ENCODE measurements at places on chromosomes 6 and 20.

DNA sequence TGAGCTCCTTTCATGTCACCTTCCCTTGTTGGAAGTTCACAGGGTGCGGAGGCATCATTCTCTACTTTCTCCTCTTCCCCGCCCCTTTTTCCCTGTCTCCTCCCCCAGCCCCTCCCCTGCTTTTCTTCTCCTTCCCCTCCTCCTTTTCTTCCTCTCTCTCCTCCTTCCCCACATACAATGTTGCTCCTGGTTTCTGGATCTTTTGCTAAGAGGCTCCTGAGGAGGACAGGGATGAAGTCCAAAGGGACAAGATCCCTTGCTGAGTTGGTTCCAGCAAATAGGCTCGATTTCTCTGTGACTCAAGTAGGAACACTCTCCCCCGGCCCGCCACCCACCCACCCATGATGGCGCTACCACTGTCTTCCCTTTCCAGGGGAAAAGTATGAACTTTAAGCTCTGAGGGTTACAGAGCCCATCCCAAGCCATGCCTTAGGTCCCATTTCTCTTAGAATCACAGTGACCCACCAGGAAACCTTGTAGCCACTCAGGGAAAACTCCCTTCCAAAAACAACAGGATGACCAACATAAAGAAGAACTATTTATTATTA is 852 bp upstream of the TFEB start:
- no peak for DNase-seq

GRCh38 chr6:62089781-62090180 is 196.2 kb downstream of the KHDRBS2 start:
- no peak for DNase-seq

GRCh38 chr6:32139590-32139989 is 9.5 kb upstream of the FKBPL start:
- DNase-seq, result no peak

- no peak for DNase-seq
Observed at GRCh38 chr6:102417368-102417998, 1024.0 kb downstream of the GRIK2 start.

- peak; percentile 29 for DNase-seq
Observed at GRCh38 chr20:17646209-17646960, 35.7 kb downstream of the RRBP1 start.

GRCh38 chr6:162217058-162217457 is 510.5 kb downstream of the PRKN start:
- no peak for DNase-seq

DNA sequence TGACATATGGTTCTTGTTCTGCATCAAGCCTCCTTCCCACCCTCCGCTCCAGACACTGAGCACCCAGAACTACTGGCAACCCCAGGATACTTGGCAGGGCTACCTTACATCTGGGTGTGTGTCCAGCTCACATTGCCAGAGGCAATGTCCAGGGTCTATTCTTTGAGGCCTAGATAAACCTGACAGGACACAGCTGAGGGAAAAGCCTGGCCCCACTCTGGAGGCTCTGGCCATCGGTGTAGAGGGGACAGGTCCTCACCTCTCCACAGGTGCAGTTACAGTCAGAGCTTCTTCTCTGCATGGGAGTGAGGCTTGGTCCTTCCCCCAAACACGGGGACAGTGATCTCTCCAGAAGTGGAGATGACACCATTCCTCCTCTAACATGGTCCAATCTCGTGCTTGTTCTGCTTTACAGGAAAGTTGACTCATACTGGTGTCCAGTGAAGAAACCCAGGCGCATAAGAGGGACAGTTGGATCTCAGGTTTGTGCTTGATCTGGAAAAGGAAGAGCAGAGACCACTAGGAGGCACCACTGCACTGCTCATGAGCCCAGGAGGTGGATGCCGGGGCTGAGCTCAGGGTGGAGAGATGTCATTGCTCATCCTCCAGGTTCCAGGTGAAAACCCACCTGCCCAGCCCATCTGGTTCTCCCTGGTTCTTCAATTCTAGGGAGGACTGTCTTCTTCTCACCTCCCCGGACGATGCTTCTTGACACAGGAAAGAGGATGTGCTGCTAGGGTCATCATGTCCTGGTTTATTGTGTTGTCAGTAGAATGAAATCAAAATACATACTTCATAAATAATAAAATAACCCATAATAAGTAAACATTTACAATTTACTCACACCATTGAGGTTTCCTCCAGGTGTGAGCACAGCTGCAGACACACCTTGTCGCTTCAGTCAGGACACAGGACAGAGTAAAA is 14.7 kb downstream of the HLA-F start:
- DNase-seq, result peak; percentile 61

DNA sequence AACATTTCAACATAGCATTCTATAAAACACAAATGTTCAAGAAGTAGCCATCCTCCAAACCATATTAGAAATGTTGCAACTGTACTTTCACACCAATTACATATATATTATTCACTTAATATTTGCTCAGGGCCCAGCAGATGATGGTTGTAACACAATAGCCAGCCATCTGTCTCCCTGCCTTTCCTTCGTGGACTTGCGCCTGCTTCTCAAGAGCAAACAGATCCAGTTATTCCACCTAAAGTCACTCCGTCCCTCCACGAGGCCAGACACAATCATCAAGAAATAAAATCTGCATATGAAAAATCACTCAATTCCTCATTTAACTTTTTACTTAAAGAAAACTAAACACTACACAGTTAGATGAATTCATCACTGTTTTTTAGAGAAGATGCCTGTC is 160.4 kb downstream of the RALGAPA2 start:
- no peak for DNase-seq

- DNase-seq, result no peak
Observed at GRCh38 chr6:34529665-34530327, 26.3 kb downstream of the SPDEF start.

DNA sequence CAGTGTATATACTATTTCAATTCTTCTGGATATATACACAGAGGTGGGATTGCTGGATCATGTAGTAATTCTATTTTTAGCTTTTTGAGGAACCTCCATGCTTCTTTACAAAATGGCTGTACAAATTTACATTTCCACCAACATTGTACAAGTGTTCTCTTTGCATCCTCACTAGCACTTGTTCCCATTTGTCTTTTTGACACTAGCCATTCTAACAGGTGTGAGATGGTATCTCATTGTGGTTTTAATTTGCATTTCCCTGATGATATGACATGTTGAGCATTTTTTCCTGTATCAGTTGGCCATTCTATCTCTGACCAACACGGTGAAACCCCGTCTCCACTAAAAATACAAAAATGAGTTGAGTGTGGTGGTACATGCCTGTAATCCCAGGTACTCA is 68.1 kb upstream of the PMEPA1 start:
- no peak for DNase-seq

DNA sequence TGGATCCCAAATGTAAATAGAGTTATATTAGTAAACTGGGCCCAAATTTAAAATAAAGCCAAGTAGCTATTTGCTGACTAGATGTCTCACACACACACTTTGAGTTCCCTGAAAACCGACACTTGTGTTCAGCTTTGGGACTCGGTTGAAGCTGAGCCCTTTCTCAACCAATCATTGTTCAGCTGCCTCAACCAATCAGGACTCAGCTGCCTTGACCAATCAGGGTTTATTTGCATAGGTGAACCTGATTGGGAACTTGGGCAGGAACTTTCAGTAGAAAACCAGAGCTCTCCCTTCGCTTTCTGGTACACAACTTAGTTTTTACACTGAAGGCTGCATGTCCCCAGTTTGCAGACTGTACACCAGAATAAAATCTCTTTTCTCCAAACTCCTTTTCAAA is 301.7 kb downstream of the FOXA2 start:
- DNase-seq, result no peak

DNA sequence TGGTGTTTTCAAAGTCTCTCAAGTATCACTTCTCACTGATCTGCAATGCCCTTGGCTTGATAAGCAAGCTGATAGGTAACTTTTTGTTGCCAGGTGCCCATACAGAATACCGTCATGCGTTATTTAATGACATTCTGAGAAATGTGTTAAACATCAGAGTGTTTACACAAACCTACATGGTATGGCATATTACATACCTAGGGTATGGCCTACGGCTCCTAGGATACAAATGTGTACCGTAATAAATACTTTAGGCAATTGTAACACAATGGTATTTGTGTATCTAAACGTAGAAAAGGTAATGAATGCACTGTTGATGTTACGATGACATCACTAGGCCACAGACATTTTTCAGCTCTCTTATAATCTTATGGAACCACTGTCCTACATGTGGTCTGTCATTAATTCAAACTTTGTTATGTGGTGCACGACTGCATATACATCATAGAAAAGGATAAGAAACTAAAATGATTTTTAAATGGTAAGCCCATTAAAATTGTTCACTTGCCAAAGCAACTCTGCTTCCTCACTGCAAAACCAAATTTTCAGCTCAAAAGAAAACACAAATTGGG is 35.7 kb downstream of the CSNK2A1 start:
- DNase-seq, result no peak

GRCh38 chr20:20498076-20498861 is 130.4 kb downstream of the INSM1 start:
- DNase-seq, result peak; percentile 12

DNA sequence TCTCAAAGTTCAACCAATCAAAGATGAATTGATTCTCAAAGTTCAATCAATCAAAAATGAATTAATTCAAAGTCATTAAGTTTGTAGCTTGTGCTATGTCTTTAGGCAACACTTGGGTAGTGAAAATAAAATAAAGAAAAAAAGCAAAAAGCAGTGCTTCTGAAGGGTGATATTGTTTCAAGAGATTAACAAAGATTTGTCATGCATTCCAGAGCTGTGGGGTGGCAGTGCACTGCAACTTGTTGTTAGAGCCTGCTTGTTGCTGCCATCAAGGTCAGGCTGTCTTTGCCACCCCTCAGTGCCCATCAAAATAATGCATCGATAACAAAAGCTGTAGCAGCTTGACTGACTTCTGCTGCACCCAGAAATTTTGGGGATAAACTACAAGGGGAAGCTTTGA is 128.6 kb downstream of the RNF144B start:
- DNase-seq, result peak; percentile 29

- no peak for DNase-seq
Observed at GRCh38 chr6:95686272-95686671, 108.9 kb downstream of the MANEA start.

DNA sequence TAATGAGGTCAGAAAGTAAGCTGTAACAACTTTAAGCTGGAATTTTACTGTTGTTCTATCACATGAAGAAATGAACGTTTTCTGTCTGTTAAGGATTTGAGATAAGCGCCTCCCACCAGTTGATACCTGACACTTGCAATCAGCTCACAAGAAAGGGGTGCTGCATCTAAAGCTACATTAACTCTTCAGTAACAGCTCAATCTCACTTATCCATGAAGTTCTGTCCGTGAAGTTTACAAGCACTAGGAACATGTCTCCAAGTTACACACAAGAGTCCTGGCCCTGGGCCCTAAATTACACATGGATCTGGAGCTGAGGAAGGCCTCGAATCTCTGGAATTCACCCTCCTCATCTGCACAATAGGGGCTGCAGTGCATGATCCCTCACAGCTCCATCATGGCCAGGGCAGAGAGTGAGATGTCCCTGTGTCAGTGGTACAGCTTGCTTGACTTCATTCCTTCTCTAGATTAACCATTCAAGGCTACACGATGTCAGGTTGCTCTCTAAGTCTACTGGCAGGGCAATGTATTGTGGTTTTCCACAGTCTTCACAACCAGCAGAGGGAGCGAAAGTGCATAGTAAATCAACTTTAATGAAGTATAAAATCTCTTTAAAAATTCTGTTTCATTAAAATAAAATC is 182.4 kb upstream of the MCHR2 start:
- peak; percentile 62 for DNase-seq

DNA sequence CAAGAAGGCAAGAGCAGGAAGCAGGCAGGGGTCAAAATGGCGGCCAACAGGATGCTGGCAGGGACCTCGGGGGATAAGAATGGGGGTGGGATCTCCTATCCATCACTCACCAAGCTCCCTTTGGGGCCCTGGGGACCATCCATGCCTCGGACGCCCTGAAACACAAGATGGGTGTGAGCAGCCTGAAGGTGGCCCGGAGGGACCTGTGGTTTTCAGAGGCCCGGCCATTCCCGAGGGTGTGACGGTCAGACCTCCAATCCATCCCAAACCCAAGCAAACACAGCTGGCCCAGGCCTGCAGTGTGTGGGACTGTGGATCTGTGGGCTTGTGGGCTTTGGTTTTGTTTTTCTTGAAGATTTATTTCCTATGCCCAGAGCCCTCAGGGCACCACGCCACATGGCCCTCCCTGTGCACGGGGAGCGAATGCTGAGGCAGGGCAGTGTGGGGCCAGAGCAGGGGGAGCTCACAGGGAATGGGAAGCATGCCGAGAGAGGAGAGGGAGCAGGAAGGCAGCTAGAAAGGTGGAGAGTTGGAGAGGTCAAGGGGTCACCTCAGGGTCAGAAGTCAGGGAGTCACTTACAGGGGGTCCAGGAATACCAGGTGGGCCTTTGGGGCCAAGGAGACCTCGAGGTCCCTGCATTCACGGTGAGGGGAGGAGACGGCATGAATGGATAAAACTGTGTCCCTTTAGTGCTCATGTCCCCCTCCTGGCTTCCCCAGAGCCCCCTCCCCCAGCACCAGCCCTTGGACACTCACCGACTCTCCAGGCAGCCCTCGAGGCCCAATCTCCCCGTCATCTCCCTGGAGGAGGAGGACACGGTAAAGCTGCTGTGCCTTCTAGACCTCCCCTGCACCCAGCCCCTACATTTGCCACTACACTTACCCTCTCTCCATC is 14.5 kb downstream of the COL11A2 start:
- DNase-seq, result no peak

- DNase-seq, result no peak
Observed at GRCh38 chr6:36297051-36297450, 27.2 kb downstream of the PNPLA1 start.

DNA sequence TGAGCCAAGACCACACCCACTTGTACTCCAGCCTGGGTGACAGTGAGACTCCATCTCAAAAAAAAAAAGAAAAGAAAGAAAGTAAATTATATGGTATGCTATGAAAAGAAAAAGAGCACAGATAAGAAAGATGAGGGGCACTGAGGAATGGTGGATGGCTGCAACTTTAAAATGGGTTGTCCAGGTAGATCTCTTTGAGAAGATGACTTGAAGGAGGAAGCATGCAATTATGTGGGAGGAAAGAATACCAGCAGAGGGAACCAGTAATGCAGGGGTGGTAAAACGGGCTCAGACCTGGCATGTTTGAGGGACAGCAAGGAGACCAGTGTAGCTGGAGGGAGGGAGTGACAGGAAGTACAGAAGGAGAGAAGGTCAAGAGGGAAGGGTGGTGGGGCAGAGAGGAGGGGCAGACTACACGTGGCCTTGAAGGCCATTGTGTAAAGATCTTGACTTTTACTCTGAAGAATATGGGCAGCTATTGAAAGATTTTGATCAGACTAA is 22.3 kb downstream of the LINC00237 start:
- DNase-seq, result no peak

DNA sequence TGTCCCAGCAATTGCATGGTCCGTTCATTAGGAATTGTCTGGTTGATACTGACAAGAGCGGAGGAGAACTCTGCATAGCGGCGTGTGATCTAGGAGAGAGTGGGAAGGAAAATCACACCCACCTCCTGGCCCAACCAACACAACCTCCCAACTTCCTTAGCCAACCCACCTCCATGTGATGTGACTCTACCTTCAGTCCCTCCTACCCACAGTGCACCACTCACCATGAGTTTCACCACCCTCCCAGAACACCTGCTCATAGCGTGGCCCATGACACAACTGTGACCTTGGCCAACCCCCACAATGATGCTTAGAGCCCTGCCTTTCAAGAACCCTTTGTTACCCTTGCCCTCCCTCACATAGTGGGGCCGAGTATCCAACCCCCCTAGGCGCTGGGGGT is 7.7 kb downstream of the VPS52 start:
- DNase-seq, result no peak

GRCh38 chr6:149311766-149312165 is 5.7 kb upstream of the TAB2 start:
- no peak for DNase-seq
